Stimulated activated CD4-positive, alpha-beta T cell treated with anti-CD3 and anti-CD28 coated beads, Interleukin-12 subunit alpha, Interleukin-12 subunit beta, amount 100 ng/mL, for 4 hours (primary cell): ENCODE measurements at places on chromosomes 7 and 10.

- no peak for DNase-seq
Observed at GRCh38 chr10:86292462-86293395, 73.9 kb downstream of the GRID1 start.

DNA sequence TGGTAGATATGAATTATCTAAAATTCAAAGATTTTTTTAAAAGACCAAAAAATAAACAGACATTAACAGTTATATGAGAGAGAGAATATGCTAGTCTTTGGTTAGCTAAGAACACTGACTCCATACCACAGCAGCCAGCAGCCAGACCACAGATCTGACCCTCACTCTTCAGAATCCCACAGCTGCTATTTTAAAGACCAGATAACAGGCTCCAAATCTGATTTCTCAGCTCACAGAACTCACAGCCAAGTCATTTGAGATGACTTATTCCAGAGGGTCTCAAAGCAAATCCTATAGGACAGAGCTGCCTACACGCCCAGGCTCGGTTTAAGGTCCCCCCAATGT is 20.4 kb downstream of the NUDCD3 start:
- DNase-seq = no peak

- DNase-seq = no peak
Observed at GRCh38 chr10:122417667-122418066, 36.8 kb upstream of the ARMS2 start.

DNA sequence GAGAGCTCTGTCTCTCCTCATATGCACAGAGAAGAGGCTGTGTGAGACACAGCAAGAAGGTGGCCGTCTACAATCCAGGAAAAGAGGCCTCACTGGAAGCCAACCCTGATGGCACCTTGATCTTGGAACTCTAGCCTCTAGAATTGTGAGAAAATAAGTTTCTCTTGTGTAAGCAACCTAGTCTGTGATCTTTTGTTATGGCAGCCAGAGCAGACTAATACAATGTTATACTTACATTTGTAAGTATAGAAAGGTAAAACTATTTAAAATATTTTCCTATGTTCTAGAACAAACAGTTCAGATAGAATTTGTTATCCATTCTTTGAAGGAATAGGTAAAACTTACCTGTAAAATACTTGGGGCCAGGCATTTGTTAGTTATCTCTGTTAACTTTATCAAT is 53.3 kb downstream of the LRMDA start:
- no peak for DNase-seq

DNA sequence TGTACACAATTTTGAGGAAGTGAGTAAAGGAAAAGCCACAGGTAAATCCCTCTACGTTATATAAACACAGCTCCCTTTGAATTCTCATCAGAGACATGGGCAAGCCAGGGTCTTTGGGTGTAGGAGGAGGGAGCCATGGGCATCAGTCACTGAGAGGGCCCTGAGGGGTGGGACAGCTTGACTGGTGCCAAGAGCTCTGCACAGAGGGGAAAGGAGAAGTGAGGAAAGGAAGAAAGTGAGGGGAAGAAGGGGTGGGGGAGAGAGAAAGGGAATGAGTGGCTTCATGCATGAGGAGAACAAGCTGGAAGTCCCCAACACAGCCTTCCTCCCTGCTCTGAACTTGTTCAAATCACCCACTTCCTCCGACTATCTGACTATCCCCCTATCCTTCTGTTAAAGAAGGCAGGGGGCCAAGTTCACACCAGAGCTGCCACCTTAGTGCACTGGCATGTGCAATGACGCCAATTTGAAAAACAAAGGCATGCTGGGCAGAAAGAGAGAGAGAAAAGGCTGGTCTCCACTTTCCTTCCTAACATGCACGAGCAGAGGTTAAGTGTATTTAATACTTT is 16.4 kb upstream of the RNF148 start:
- no peak for DNase-seq

DNA sequence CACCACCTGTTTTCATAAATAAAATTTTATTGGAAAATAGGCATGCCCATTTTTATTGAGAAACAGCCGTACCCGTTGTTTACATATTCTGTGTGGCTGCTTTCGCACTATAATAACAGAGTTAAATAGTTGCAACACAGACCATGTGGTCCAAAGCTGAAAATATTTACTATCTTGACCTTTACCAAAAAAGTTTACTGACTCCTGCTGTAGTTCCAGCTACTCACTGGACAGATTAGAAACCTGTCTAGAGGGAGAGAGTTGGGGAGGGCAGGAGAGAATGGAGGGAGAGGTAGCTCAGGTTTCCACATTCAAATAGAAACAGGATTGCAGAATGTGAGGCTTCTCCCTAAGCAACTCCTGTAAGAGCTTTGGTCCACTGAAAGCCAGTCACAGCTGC is 55.1 kb upstream of the GLCCI1 start:
- no peak for DNase-seq

GRCh38 chr7:37993060-37993501 is 72.6 kb downstream of the EPDR1 start:
- no peak for DNase-seq

DNA sequence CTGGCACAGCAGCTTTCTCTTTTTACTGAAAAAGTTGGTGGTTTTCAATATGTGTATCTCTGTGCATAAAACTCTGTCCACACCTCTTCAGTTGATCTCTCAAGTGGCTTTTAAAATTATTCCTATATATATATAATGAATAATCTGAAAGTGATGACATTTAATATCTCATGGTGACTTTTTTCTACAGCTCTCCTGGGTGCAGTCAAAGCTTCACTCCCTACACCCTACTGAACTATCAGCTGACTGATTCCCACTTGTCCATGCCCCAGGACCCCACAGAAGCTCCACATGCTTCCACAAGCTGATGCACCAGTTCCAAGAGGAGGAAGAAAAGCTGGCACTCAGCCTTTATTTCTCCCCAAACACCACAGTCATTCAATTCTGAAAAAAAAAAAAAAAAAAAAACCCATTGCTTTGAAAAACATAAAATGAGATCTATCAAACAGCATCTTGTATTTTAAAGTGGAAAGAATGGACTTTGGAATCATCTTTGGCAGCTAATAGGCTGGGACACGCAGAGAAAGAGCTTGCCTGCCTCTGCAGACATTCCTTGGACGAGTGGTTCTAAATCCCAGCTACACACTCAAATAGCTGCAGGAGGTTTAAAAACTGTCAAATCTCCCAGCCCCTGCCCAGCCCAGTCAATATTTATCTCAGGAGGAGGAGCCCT is 75.3 kb upstream of the GDF10 start:
- DNase-seq = no peak

DNA sequence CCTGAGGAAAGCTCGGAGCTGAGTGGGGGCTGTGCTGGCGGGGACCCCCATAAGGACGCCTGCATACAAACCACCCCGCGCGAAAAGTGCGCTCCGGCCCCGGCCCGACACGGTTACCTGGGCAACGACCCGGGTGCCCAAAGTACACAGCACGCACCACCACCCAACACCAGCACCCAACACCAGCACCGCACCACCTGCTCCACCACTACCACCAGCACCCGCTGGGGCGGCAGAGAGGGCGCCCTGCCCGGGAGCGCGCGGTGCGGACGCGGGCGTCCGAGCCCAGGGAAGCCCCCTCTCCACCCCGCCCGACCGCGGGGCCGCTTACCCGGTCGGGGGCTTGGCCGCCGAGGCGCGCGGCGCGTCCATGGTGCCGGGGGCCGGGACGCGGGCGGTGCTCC is 345 bp downstream of the COBL start:
- DNase-seq = no peak

DNA sequence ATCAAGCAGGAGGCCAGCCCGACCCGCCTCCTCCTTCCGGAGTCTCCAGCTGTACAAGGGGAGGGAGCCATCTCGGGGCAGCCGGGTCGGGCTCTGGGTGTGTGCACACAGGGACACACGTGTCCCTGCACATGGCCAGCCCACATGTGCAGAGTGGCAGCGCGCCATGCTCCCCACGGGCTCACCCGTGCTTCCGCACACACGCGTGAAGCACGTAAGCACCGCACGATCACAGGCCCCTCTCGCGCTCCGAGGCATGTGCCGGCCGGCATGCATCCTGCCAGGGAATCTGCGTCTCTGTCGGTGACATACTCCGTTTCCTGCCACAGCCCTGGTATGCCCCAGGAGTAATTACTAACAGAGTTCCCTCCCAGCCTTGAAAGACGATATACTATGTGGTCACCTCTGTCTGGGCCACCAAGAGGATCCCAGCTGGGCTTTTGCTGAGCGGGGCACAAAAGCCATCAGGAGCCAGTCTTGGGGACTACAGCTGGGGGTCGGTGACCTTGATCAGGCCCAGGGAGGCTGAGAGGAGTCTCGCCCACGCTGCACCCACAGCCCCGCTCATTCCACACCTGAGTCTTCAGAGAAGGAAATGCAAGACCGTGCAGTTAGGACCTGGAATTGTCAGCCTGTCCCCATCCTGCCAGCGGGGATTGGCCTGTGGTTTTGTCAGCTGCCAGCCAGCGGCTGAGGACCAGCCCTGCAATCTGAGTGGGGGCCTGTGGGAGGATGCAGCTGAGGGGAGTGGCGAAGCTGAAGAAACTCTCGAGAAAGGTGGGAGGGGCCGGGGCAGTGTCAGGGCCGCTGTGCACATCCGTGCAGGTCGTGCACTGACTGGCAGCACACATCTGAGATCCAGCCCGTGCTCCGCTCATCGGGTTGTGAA is 11.0 kb upstream of the LFNG start:
- DNase-seq = peak; percentile 59

DNA sequence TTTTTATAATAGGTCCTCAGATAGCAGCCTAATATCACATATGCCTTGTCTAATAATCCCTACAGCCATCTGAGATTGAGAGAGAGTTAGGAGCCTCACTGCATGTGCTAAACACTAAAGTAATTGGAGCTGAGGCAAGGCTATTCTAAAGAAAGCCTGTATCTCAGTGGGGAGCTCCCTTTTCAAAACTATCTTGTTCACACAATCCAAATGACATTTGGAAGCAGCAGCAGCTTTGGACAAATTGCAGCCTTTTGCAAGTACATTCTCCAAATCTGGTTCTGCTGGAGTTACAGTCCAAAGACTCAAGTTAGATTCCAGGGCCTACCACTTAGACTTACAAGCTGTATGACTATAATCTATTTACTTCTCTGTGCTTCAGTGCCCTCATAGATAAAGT is 104.5 kb downstream of the MACC1 start:
- no peak for DNase-seq

- DNase-seq = no peak
Observed at GRCh38 chr7:7732621-7733281, 14.3 kb upstream of the RPA3 start.

DNA sequence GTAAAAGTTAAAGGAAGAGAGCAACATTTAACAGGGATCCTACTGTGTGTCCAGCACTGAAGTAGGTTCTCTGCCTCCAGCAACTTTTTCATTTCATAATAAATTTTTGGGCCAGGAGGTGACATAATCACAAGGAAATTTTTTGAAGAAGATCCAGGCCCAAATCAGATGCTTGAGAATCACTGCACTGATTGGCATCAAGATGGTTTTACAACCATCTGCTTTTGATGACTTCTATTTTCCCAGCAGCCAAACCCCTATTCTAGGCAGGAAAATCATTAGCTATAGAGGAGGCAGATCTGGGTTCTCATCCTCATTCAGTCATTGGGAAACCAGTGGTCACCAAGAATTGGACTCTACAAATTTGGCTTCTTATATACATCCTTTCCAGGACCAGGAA is 79.0 kb downstream of the ARL4A start:
- DNase-seq = no peak

- no peak for DNase-seq
Observed at GRCh38 chr7:140044251-140044650, 18.5 kb downstream of the PARP12 start.

GRCh38 chr7:149772956-149773434 is 393 bp downstream of the ZNF467 start:
- peak; percentile 27 for DNase-seq

- DNase-seq = no peak
Observed at GRCh38 chr7:45157653-45158401, at the start of gene RAMP3. Gene RAMP3 (plus strand): TSS chr7:45157791. CDS start chr7:45157829, 38 bp downstream.

DNA sequence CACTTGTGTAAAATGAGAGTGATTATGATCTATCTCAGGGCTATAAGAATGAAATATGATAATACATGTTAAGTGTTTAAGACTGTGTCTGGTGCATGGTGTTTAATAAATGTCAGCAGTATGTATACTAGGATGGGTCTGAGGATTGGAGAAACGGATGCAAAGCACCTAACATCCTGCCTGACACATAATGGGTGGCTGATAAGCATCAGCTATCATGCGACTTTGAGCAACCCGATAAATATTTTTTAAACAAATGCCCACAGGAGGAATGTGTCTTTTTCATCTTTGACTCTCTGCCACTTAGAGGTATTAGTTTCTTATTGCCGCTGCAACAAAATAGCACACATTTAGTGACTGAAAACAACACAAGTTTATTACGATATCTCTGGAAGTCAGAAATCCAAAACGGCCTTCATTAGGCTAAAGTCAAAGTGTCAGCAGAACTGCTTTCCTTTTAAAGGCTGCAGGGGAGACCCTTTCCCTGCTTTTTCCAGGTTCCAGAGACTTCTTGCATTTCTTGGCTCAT is 93.2 kb upstream of the ARHGAP21 start:
- no peak for DNase-seq

DNA sequence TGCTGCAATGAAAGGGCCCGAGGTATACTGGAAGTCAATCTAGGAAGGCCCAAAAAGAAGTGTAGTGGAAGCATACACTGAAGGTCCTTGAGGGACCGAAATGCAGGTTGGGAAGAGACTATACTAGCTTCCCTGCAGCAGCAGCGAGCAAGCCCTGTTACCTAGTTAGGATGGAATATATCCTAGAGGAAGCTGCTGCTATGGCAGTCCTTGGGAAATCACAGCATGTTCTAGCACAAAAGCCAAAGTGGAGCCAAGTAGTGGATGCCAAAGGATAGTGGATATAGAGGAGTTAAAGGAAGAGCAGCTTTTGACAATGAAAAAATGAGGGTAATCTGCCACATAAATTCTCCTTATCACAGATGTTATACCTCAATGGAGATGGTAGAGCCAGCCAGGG is 123.8 kb upstream of the STARD3NL start:
- DNase-seq = no peak

GRCh38 chr10:42979721-42980467 is 97.0 kb upstream of the RET start:
- no peak for DNase-seq

- DNase-seq = no peak
Observed at GRCh38 chr7:158517571-158517970, 70.1 kb downstream of the PTPRN2 start.

DNA sequence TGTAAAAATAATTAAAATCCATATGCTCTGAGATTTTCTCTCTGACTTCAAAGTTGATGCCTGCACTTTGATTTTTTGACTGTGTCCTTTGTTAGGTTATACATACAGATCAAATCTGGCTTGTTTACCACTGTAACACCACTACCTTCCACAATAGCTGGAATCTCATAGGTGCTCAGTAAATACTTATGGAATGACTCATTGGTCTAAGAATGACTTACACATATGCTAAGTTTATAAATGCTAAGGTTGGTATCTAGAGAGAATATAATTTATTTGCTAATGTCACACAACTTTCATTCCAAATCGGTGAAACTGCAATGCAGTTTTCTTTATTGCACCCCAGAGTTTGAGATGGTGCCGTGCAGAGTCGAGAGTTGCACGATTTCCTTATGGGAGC is 578.5 kb downstream of the SH2D4B start:
- no peak for DNase-seq
